Stimulated activated CD4-positive, alpha-beta T cell treated with anti-CD3 and anti-CD28 coated beads, Interleukin-15, amount 100 ng/mL, for 1 hour (primary cell): ENCODE measurements at places on chromosomes 2 and 18.

GRCh38 chr2:9809064-9809356 lies 34.3 kb upstream of the TAF1B start:
- no peak for DNase-seq

GRCh38 chr2:78861546-78861945 lies 164.0 kb upstream of the REG3G start:
- DNase-seq, result no peak

DNA sequence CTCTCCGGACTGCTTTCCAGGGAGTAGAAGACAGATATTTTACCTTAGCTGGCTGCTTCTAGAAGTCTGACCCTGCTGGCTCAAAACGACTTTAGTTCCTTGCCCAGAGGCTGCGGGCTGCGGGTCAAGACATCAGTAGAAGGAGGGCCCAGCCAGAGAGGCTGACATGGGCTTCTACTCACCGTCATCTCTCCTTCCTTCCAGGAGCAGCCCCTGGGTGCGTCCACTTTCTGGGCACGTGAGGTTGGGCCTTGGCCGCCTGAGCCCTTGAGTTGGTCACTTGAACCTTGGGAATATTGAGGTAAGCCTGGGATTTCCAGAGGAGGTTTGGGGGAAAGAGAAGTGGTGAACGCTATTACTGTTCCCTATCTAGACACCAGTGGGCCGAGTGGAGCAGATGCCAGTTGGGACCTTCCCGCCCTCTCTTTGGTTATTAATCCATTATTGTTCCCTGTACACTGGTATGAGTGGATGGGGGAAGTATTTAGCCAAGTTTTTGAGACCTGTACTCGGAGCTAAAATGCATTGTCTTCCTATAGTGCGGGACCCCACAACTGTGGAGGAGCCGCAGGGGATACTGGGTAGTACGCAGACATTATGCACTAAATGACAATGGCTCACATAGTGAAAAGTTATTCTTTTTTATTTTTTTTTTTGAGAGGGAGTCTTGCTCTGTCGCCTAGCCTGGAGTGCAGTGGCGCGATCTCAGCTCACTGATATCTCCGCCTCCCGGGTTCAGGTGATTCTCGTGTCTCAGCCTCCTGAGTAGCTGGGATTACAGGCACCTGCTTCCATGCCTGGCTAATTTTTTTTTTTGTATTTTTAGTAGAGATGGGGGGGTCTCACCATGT lies 26.3 kb upstream of the CASP8 start:
- DNase-seq, result no peak

DNA sequence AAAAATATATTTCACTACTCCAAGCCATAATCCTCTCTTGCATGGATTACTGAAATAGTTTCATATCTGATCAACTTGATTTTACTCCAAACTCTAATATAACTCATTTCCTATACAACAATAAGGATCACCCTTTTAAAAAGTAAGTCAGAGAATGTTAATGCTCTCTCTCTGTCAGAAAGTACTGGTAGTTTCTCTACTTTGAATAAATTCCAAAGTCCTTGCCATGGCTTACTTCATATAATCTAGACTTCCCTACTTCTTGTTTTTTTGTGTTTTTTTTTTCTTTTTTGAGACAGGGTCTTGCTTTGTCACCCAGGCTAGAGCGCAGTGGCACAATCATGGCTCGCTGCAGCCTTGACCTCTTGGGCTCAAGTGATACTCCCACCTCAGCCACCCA lies 36.2 kb downstream of the MAP3K2 start:
- no peak for DNase-seq

GRCh38 chr2:227004482-227004881 lies 159.5 kb downstream of the COL4A4 start:
- no peak for DNase-seq

GRCh38 chr2:46847185-46847710 lies 68.4 kb downstream of the MCFD2 start:
- DNase-seq, result no peak

- no peak for DNase-seq
These were observed 259.7 kb downstream of the CDH19 start for GRCh38 chr18:66344227-66344626.

- no peak for DNase-seq
These were observed 16.5 kb upstream of the SPTBN1 start for GRCh38 chr2:54439582-54439981.

DNA sequence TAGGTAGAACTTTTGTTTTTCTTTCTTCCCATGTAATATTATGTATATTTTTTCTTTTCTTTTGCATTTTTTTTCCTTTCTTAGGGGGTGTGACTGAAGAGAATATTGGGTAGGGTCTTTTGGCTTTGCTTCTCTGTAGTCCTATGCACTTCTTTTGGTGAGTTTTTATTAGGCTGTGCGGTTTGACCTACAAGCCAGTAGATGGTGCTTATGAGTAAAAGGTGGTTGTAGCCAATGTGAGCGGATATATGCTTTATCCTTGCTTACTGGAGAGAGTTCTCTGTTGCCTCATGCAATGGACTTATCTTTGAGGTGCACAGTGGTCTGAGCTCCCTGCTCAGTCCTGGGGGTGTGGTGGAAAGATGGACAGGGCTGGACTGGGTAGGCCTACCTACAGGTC lies 52.7 kb downstream of the DSEL start:
- DNase-seq, result no peak

DNA sequence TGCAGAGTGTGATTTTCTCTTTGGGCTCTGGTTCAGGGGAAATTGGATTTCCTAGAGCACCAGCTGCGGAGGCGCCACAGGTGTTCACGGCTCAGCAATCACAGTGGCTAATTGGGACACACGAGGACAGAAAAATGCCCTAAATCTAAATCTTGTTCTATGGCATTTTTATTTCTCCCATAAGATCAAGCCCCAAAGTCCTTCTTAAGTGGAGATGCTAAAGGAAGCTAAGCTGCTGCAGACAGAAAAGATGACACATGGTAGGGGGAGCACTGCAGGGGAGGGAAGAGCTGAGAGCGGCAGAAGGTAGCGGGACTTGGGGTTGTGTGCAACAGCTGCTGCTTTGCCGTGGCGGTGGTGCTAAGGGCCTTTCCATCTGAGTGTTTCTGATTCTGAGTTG lies 280.6 kb downstream of the MYT1L start:
- DNase-seq, result no peak

- DNase-seq, result no peak
These were observed 1.3 kb downstream of the CALCRL start for GRCh38 chr2:187446711-187447110.

GRCh38 chr2:106885329-106885728 lies 638 bp downstream of the ST6GAL2 start:
- no peak for DNase-seq

DNA sequence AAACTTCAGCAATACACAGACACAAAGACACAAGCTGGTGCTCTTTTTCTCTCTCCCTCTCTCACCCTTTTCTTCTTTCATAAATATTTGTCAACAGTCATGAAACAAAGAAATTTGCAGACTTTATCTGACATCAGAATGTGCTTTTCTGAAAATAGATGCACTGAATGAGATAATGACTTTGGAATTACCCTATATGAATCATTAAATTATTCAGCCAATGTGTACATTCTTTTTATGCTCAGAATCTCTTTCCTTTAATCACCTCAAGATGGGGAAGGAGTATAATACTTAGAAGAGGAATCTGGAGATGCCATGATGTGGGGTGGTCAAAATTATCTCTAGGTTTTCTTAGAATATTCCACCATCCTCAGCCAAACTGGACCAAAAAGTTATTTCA lies 289.9 kb downstream of the LRRTM1 start:
- no peak for DNase-seq

- no peak for DNase-seq
These were observed 55.1 kb downstream of the PPP4R1 start for GRCh38 chr18:9559253-9559652.

GRCh38 chr2:37769551-37769950 lies 98.1 kb upstream of the CDC42EP3 start:
- no peak for DNase-seq

DNA sequence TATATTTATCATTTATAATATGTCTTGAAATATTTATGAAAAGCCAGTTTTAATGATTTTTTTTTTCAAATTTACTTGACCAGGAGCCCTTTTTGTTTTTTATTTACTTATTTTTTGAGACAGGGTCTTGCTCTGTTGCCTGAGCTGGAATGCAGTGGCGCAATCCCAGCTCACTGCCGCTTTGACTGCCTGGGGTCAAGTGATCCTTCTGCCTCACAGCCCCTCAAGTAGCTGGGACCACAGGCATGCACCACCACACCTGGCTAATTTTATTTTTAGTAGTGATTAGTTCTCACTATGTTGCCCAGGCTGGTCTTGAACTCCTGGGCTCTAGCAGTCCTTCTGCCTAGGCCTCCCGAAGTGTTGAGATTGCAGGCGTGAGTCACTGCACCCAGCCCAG lies 5.7 kb downstream of the EPB41L5 start:
- no peak for DNase-seq

DNA sequence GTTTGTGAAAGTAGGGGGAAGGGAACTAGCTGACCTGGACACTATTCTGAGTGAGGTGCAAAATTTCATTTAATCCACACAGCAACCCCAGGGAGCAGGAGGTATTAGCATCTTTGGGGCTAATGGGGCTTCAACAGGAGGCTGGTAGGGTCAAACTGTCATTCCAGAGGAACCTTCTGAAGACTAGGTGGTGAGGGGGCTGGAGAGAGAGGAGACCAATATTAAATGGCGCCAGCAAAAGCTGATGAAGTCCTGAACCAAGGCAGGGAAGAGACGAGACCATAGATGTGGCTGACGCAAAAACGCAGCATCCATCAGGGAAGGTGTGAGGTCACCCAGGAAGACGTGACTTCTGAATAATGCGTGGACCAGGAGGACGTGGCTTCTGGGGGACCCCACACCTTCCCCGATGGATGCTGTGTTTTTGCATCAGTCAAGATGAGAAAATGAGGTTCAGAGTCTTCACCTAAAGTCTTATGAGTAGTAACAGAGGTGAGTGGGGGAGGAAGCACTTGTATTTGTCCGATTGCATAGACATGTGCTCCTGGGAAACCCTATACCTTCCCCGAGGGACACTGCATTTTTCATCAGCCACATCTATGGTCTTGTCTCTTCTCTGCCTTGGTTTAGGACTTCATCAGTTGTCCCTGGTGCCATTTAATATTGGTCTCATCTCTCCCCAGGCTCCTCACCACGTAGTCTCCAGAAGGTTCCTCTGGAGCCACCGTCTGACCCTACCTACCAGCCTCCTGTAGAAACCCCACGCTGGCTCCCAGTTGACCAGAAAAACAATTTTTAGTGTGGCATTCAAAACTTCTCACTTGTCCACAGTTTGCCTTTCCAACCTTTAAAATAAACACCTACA lies 188.6 kb downstream of the MYCN start:
- no peak for DNase-seq

DNA sequence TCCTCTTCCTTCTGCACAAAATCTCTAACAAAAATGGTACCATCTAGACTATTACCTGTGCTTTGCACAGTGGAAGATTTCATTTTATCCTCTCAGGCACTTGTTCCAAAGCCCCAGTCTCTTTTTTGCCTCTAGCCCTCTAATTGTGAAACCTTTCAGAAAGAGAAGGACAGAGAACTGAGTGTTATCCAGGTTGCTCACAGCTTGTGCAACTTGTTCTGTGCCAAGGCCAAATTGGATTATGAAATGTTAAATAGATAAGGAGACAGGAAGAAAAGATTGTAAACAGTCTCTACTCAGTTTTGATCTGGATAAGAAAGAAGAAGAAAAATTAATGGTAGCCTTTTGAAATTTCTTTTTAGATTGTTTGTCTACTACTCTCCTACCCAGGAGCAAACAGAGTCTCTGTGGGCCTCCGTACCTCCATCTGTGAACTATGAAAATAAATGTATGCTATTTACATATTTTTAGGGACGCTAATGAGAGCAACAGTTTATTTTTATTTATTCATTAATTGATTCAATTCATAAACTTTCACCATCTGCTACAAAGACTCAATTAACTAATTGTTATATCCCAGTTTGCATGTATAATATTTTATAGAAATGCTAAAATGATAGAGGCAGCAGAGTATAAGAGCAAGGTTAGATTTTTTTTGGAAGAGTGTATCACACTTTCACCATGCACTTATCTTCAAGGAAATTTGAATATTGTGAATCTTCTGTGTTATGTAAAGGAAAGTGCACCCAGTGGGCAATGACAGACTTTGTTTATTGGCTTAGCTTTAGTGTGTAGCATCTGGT lies 339.0 kb upstream of the ETAA1 start:
- no peak for DNase-seq

- DNase-seq, result no peak
These were observed 752 bp downstream of the ASTL start for GRCh38 chr2:96137321-96138178.

- no peak for DNase-seq
These were observed 122.3 kb downstream of the LYPD6B start for GRCh38 chr2:149160701-149161217.

DNA sequence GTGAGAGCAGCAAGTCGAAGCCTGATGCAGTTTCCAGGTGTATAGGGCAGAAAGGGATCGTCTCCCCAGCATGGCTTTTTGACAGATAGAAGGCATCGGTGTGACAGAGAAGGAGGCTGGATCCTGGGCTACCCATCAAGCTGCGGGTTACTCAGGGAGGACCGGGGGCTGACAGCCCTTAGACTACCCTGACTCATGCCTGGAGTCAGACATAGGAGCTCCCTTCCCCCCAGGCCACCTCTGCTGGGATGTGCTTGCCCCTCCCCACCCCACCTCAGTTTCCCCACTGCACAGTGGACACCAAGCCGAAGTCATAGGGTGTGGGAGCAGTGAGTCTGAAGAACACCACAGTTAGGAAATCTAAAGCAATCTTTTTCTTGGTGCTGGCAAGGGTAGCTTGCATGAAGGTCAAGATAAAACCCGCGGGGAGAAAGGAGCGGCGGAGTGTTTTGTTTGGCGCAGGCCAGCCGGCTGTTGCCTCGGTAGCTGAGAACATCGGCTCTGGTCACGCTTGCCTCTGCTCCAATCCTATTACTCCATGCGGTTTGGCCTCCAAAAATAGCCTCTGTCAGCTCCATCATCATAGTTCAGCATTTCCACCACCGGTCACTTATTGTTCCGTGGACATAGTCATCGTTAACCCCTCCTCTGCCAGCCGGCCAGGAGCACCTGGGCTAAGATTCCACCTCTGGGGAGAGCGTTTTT lies 169.2 kb upstream of the GLI2 start:
- DNase-seq, result no peak

- no peak for DNase-seq
These were observed 150.1 kb upstream of the RMP24 start for GRCh38 chr18:35822413-35822812.
